ENCODE measurements at places on chromosomes 16 and 17. TPM values are rescaled to one million over a fixed set of nuclear protein-coding genes. Genes with fewer than 3 reads are reported as not detected.

Gene DRC3
- 0.67 TPM for total RNA-seq

Gene CD300E
- total RNA-seq: not detected

Gene KRTAP9-4
- total RNA-seq: not detected

Gene MT1A
- total RNA-seq: not detected

Gene KRT33A
- total RNA-seq: not detected

DNA sequence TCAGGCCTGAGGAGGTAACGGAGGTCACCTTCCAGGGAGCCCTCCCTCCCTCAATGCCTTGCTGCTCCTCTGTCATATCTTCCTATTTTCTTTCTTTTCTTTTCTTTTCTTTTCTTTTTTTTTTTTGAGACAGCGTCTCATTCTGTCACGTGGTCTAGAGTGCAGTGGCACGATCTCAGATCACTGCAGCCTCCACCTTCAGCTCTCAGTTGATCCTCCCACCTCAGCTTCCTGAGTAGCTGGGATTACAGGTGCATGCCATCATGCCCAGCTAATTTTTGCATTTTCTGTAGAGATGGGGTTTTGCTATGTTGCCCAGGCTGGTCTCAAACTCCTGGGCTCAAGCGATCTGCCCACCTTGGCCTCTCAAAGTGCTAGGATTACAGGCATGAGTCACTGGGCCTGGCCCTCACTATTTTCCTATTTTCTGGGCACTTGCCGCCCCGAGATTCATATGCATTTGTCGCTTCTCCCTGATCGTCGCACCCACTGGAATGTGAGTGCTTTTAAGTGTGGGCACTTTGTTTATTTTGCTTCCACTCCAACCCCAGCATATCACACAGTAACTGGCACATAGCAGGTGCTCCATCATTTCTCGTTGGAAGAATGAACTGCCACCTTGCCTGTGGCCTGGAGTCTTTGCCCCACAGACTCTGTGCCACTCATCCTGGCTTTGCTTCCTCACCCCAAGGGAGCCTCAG is 31.7 kb downstream of the CPNE2 start:
- no peaks in the 10 kb centered on the region for H3K27me3 ChIP-seq
- H3K4me3 ChIP-seq: peak overlapping the region; percentile 40
- peaks cover 49% of the 10 kb centered on the region for H3K4me1 ChIP-seq
- DNase-seq: no peak

DNA sequence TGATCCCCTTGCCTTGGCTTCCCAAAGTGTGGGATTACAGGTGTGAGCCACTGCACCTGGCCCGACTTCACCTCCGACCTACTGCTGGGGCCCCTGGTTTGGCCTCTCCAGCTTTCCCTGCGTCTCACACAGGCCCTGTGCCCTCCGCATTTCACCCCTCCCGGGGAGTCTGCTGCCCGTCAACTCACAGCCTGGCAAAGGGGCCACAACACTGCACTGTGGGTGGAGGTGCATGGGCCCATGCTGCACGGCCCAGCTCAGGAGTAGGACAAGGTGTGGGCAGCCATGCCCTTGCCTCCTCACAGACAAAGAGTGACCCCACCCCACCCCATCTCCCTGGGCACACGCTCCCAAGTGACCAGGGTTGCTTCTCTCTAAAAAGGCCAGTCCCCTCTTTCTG is 12.6 kb upstream of the TBX2 start:
- H3K36me3 ChIP-seq: no peaks in the 10 kb centered on the region
- DNase-seq: no peak

- no peak overlapping the region for H3K27ac ChIP-seq
- H3K4me1 ChIP-seq: no peaks in the 10 kb centered on the region
- H3K36me3 ChIP-seq: no peaks in the 10 kb centered on the region
- no peak for DNase-seq
Observed at GRCh38 chr16:63806794-63807506, 1314.9 kb downstream of the CDH11 start.

- no peak overlapping the region for H3K4me3 ChIP-seq
- DNase-seq: no peak
- no peaks in the 10 kb centered on the region for H3K27me3 ChIP-seq
- peaks cover 6% of the 10 kb centered on the region for H3K36me3 ChIP-seq
- H3K4me1 ChIP-seq: peaks cover 41% of the 10 kb centered on the region
Observed at GRCh38 chr16:9124908-9125584, 33.6 kb downstream of the HAPSTR1 start.

DNA sequence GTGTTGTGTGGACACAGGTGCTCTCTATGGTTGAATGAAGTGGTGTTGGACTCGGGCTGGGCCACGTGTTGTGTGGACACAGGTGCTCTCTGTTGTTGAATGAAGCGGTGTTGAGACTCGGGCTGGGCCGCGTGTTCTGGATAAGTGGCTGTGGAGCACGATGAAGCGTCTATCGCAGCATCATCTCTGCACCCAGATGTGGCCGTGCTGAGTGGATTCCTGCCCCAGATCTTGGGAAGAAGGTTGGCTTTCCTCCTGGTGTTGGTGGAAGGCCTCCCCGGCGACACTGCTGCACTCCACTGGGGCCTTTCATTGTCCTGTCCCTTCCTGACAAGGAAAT is 69.1 kb downstream of the RPTOR start:
- peak overlapping the region; percentile 21 for H3K27ac ChIP-seq
- peaks cover 8% of the 10 kb centered on the region for H3K36me3 ChIP-seq
- peaks cover 35% of the 10 kb centered on the region for H3K4me1 ChIP-seq
- no peak overlapping the region for H3K4me3 ChIP-seq
- no peaks in the 10 kb centered on the region for H3K27me3 ChIP-seq

DNA sequence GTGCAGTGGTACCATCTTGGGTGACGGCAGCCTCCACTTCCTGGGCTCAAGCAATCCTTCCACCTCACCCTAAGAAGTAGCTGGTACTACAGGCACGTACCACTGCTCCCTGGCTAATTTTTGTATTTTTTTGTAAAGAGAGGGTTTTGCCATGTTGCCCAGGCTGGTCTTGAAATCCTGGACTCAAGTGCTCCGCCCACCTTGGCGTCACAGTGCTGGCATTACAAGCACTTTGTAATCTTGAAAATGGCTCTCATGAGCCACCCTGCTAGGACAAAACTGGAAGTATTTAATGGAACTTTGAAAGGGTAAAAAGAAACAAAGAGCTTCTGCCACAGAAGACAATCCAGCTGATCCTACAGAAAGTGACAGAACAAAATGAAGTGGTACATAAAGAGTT is 9.2 kb downstream of the SUMO2 start:
- H3K4me3 ChIP-seq: no peak overlapping the region
- H3K27ac ChIP-seq: peak overlapping the region; percentile 48
- no peak for DNase-seq
- no peaks in the 10 kb centered on the region for H3K27me3 ChIP-seq
- peaks cover 19% of the 10 kb centered on the region for H3K4me1 ChIP-seq

- no peak for DNase-seq
- peak overlapping the region; percentile 17 for H3K27ac ChIP-seq
- no peak overlapping the region for H3K4me3 ChIP-seq
- no peaks in the 10 kb centered on the region for H3K36me3 ChIP-seq
Observed at GRCh38 chr17:77844681-77845080, 113.8 kb upstream of the TNRC6C start.

DNA sequence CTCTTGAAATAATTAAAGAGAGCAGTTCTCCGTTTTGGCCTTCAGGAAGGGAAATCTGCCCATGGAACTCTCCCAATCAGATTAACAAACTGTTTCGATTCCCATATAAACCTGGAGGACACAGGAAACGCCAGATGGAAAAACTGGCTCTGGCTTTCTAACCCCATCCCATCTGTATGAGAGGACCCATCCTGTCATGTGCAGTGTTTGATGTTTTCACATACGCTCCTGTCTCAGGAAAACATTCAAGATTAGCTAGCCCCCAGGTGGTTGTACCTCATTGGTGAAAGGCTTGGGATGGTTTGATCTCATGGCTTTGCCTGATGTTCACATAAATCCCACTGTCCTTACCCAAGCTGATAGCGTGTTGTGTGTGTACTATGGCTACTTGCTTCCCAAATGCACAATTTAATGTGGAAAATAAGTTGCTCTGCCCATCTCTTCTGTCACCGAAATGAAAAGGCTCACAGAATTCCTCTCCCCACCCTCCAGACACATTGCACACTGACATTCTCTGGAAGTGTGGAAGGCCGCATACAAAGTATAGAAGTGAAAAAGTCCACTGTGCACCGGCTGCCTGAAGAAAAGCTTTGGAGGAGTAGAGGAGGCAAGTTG is 18.2 kb upstream of the ERN1 start:
- DNase-seq: no peak
- no peaks in the 10 kb centered on the region for H3K27me3 ChIP-seq
- H3K4me3 ChIP-seq: no peak overlapping the region

GRCh38 chr17:43021741-43022512 is at the start of gene VAT1:
Gene VAT1 (minus strand): TSS chr17:43022385. CDS start chr17:43022322, 63 bp downstream.
- H3K36me3 ChIP-seq: peaks cover 2% of the 10 kb centered on the region
- DNase-seq: peak; percentile 76
- peaks cover 19% of the 10 kb centered on the region for H3K27me3 ChIP-seq
- H3K4me1 ChIP-seq: peaks cover 28% of the 10 kb centered on the region
- H3K27ac ChIP-seq: peak within 1 kb of the TSS; percentile 25

GRCh38 chr16:10599626-10600025 is 19.2 kb upstream of the EMP2 start:
- H3K4me3 ChIP-seq: no peak overlapping the region
- DNase-seq: no peak
- peaks cover 4% of the 10 kb centered on the region for H3K27me3 ChIP-seq
- H3K27ac ChIP-seq: no peak overlapping the region
- H3K36me3 ChIP-seq: no peaks in the 10 kb centered on the region

DNA sequence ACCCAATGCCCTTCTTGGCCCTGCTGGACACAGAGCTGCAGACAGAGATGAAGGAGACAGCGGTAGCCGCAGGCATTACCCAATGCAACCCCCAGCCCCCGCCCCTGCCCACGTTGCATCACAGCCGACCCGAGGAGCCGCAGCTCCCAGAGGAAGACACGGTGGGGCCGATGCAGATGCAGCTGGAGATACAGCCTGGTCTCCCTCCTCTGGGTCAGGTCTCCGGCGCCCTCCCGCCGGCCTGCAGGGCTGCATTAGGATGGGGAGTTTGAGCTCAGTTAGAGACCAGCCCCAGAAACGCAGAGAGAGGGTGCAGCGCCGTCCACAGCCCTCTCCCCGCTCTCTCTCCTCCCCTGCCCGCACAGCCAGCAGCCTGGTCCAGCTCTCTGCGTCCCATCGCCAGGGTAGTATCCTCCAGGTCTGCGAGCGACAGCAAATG is 19.4 kb upstream of the UBE2I start:
- no peak overlapping the region for H3K4me3 ChIP-seq
- H3K4me1 ChIP-seq: no peaks in the 10 kb centered on the region
- H3K27me3 ChIP-seq: peaks cover 37% of the 10 kb centered on the region
- no peak overlapping the region for H3K27ac ChIP-seq

DNA sequence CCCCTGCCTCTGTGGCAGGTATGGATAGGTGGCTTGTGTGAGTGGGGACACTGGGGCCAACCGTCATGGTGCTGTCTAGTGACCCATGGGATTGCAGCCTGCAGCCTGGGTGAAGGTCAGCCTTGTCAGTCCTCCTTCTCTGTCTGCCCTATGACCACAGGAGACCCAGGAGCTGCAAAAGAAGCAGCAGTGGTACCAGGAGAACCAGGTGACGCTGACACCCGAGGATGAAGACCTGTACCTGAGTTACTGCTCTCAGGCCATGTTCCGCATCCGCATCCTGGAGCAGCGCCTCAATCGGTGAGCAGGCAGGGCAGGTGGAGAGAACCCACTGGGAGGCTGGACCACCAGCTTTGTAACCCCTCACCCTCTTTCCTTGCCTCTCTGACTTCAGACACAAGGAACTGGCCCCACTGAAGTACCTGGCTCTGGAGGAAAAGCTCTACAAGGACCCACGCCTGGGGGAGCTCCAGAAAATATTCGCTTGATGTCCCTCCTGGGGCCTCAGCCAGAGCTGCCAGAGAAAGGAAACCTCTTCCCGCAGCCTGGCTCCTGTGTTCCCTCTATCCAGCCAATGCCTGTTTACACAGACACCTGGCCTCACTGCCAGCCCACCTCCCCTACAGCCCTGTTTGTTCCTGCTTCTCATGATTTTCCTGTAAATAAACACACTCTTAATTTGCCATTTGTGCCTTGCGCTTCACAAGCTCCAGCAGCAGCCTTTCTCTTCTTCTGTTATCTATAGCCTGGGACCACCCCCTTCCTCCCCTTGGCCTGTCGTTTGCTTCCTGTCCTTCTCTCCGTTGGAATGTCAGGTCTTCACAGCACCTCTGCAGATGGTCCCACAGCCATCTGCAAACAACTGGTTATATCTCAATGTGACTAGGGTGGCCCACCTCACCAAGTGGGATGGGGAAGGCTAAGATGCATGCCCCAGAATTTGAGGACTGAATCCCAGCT is 4.5 kb upstream of the KATNB1 start:
- peaks cover 6% of the 10 kb centered on the region for H3K4me1 ChIP-seq
- H3K4me3 ChIP-seq: no peak overlapping the region
- no peak for DNase-seq
- H3K27ac ChIP-seq: no peak overlapping the region
- no peaks in the 10 kb centered on the region for H3K27me3 ChIP-seq

- no peak overlapping the region for H3K4me3 ChIP-seq
- DNase-seq: no peak
- H3K27me3 ChIP-seq: peaks cover 8% of the 10 kb centered on the region
- H3K27ac ChIP-seq: no peak overlapping the region
- H3K4me1 ChIP-seq: peaks cover 8% of the 10 kb centered on the region
- no peaks in the 10 kb centered on the region for H3K36me3 ChIP-seq
Observed at GRCh38 chr16:85862476-85863383, 36.2 kb upstream of the IRF8 start.
